GM18507 (cell line): ENCODE measurements at places on chromosomes 3 and 15.
A peak's percentile ranks its signal among the peaks of the same experiment; 100 is the strongest.

DNA sequence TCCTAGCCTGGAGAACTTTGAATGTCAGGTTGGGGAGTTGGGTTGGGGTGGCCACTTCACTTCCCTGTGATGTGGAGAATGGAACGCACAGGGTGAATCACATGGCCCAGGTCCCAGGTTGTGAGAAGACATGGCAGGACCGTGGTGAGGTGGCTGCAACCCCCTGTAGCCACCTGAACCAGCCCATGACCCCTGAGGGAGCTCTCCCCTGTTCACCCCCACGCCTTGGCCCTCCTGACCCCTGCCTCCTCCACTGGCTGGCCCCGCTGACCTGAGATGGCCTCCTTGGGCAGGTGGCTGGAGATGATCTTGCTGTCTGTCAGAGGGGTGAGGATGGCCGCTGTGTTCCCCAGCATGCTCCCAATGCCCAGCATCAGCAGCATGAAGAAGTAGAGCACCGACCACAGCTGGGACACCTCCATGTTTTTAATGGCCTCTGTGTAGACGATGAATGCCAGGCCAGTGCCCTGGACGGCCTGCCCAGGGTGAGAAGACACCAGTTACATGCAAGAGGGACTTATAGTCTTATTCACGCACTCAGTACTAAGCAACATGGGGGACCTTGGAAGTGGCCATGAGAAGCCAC, 31.0 kb downstream of the SLC6A20 start:
- no peak for DNase-seq

- DNase-seq, result no peak
These were observed 190.3 kb downstream of the OPA1 start for GRCh38 chr3:193783166-193783896.

- no peak for DNase-seq
These were observed 43.4 kb upstream of the PCSK6 start for GRCh38 chr15:101532865-101533264.

DNA sequence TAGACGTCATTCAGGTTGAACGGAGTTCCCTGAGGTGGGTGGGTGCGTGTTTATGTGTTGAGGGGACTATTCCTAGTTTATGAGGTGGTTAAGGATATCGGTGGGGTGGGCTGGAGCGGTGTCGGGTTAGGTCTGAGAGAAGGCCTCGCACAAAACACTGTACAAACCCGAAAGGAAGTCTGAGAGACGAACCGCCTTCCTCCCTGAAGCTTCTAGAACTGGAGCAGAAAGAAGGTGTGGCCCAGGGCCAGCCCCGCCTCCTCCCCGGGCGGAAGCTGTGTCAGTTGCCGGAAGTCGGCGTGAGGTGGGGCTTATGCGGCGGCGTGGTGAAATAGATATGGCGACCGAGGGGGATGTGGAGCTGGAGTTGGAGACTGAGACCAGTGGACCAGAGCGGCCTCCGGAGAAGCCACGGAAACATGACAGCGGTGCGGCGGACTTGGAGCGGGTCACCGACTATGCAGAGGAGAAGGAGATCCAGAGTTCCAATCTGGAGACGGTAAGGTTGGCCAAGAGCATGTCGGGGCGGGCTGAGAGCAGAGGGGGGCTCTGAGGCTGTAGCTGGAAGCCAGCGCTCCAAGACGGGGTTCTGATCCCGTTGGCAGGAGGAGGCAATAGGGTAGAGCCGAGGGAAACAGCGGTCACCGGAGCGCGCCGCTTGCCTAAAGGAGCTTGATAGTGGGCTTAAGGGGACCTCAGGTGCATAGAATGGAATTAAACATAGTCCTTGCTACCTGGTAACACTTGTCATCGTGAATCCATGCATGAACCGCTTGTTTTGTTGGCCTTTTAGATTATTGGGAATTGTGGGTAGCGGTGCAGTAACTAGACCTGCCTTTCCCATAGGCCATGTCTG, at the start of gene HYPK:
TSS of gene HYPK (plus strand) at position 314 of the 856 bp plus-strand sequence. CDS start at position 338, 24 bp downstream.
- peak; percentile 76 for DNase-seq
